ENCODE measurements at places on chromosomes 5 and 9. TPM values are rescaled to one million over a fixed set of nuclear protein-coding genes. Genes with fewer than 3 reads are reported as not detected.
A peak's percentile ranks its signal among the peaks of the same experiment; 100 is the strongest.

GRCh38 chr5:161258438-161258837 is 288.1 kb downstream of the GABRB2 start:
- no peak for DNase-seq

- DNase-seq, result no peak
Observed at GRCh38 chr5:25975885-25976284, 1062.5 kb downstream of the CDH9 start.

DNA sequence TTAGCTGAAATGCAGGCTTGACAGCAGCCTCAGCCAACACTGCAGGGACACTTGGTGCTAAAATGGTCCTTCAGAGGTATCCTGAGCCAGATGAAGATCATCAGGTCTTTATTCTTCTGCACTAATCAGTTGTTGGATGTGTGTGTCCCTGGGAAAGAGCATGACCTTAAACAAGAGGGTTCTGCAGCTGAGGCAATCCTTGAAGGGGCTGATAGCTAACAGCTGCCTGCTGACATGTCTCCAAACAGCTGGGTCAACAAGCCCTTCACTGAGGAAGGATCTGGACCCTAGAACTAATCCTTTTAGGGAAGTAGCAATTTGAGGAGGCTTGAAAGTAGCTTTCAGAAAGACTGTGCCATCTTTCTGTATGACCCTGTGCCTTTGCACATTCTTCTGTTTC is 376.3 kb upstream of the ACTBL2 start:
- no peak for DNase-seq

GRCh38 chr5:73591698-73592501 is 26.4 kb downstream of the UTP15 start:
- no peak for DNase-seq

DNA sequence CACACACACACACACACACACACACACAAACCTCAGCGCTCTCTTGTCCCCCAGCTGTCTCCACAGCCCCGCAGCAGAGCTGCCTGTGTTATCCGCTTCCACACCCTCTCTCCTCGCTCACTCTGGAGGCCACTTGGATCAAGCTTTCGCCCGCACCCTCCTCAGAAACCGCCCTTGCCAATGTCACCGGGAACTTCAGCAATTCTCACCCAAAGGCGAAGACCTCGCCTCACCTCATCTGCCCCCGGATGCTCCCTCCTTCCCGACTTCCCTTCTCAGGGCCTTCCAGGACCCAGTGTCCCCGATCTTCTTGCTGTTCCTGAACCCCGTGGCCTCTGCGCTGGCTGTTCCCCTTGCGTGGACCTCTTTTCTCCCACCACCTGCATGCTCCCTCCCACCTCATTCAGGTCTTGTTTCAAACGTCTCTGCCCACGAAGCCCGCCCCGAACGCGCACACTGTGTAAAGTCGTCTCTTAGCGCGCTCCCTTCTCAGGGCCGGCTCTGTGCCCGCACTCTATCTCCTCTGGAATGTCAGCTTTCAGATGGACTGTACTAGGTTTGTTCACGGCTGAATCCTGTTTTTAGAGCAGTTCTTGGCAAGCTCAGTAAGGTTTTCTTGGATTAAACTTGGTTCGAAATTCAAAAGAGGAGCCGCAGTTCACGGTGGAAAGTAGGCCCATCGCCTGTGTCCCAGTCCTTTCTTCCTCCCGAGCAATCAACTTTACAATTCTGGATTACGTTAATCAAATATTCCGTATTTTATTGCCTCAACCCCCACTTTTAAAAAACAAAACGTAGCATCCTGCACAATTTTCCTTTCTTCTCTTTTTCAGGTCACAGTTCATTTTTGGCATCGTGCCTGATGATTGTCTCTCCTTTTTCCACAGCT is 1.0 kb upstream of the TRIM7 start:
- no peak for DNase-seq

DNA sequence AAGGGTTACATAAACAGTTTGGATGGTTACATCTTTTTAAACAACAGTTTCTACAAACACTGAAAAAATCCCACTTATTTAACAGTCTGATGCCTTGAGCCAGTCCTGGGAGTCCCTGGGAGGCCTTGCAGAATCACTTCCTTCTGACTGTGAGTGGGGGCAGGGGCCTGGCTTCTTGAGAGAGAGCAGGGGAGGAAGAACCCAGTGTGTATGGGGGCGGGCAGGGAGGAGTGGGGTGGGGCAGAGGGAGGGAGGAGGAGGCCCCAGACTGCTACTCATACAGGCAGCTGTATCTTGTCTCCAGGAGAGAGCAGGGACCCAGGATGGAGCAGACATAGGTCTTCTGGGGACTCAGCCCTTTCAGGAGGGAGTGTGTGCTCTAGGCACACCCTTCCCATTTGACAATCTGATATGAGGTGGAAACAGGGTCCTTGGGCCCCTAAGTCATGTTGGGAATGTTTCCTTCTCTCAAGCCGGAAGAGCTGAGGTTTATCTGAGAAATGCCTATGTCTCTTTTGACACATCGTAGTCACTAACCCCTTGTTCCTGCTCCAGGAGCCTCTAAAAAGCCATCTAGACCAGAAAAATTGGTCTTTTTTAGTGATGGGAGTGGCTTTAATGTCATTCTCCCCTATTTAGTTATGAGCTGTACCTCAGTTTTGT is 52.8 kb downstream of the IRF1 start:
- DNase-seq, result no peak

CD72 gene
- 4.2 TPM for total RNA-seq

- DNase-seq, result no peak
Observed at GRCh38 chr5:124736082-124736804, 10.2 kb downstream of the ZNF608 start.

HRCT1 gene
- total RNA-seq, result not detected

GRCh38 chr5:34625246-34625645 is 30.9 kb upstream of the RAI14 start:
- no peak for DNase-seq

DNA sequence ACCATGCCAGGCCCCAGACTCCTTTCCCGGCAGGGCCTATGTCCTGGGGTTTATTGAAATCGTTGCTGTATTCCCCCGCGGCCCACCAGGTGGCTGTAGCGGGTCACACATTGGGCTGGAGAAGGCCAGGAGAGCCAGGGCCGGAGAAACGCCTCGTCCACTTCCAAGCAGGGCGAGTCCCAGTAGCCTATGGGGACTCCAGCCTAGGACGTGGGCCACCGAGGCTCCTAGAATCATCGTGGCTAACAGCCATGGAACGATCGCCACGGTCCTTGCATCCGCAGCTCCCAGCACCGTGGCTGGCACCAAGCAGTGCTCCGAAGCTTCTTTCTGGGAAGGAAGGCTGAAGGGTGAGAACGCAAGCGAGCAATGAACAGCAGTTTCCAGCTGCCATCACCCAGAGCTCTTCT is 87.7 kb downstream of the ENTREP1 start:
- DNase-seq, result peak; percentile 64

- no peak for DNase-seq
Observed at GRCh38 chr5:134249469-134250379, 23.9 kb upstream of the PPP2CA start.

DNA sequence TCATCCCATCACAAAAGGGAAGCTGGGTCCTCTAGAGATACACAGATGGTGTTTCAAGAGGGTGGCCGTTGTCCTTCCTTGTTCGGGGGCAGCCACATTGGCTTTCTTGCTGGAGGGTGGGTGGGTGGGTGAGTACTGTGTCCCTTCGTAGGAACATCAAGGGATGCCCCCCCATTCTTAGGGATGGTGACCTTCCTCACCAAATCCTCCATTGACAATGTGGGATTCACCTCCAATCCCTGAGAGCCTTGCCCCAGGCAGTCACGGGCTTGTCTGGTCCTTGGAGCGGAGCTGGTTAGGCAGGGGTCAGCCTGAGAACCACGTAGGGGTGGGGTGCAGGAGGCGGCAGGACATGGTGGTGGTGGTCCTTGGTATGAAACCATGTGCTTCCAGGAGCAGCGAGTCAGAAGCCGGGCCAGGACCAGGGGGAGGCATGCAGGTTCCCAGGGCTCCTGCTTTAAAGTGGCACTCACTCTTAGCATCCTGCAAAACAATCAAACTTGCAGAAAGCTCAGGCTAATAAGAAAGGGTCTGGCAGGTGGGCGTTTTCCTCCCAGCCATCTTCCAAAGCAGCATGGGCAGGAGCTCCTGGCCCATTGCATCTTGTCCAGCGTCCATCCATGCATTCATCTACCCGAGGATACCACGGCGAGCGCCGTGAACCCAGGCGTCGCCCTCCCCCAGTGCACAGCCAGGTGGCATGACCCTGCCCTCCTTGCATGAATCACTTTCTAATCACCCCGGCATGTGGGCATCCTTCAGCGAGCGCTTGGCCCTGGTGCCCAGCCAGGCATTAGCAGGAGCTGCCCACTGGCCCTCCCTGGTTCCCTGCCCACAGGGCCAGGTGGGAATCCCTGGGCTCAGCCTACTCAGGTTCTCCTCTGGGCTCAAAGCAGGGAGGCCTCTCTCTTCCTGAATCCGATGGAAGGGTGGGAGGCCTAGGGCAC is 76.4 kb downstream of the NTNG2 start:
- DNase-seq, result no peak

DIPK1B gene
- 51.3 TPM for total RNA-seq

DNA sequence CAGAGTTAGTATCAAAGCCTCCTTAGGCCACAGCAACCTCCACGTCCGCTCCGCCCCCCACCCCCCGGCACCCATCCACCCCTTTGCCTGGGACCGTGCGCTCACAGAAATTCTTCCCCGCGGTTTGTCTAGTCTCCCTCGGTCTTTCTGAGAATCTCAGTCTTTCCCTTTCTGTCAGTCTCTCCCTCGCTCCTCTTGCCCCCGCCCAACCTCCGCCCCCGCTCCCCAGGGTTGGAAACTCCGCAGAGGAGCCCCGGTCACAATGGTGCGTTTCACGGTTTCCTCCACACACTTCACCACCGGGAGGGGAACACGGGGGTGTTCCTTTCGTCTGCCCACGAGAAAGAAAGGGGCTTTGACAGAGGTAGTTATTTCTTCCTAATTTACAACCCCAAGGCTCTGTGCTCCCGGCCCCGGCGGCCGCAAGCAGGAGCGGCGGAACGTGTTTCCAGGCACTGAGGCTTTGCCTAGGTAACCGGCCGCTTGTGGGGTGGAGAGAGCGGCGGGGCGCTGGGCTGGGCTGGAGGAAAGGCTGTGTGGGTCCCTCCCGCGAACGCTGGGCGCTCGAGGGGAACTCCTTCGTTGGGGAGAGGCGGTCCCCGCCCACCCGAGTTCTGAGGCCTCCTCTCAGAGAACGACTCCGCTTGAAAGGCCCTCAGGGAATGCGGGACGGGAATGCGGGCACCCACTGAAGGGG is 2.1 kb downstream of the NR4A3 start:
- DNase-seq, result no peak
